Hematopoietic multipotent progenitor cell (in vitro differentiated cells): ENCODE measurements at places on chromosomes 5 and 9. TPM values are rescaled to one million over a fixed set of nuclear protein-coding genes. Genes with fewer than 3 reads are reported as not detected.

The KCNN2 gene
- under 0.01 TPM for total RNA-seq

The RASGEF1C gene
- total RNA-seq: under 0.01 TPM

The CDKN2B gene
- under 0.01 TPM for total RNA-seq

The SMIM23 gene
- not detected for total RNA-seq

The LCN10 gene
- 1.3 TPM for total RNA-seq

The ALDH1B1 gene
- total RNA-seq: 15.9 TPM

The FBXL7 gene
- total RNA-seq: under 0.01 TPM

The SLC36A2 gene
- under 0.01 TPM for total RNA-seq

The FOXD4L5 gene
- total RNA-seq: under 0.01 TPM

The TAF1L gene
- total RNA-seq: under 0.01 TPM

The SPINK5 gene
- total RNA-seq: not detected

The GFPT2 gene
- total RNA-seq: under 0.01 TPM

The GARIN3 gene
- not detected for total RNA-seq

The FCN2 gene
- total RNA-seq: not detected

The RNF208 gene
- 1.3 TPM for total RNA-seq

The COL15A1 gene
- under 0.01 TPM for total RNA-seq

The FBLL1 gene
- 0.54 TPM for total RNA-seq

The CARTPT gene
- total RNA-seq: not detected

The SPATA24 gene
- 2.2 TPM for total RNA-seq

The HK3 gene
- 3.5 TPM for total RNA-seq

The TMCO6 gene
- 25.3 TPM for total RNA-seq

The DOLK gene
- total RNA-seq: 14.0 TPM

The ESM1 gene
- total RNA-seq: under 0.01 TPM

The ABO gene
- total RNA-seq: 26.7 TPM

The MZB1 gene
- 90.8 TPM for total RNA-seq

The JMY gene
- total RNA-seq: 11.6 TPM

The CARD19 gene
- total RNA-seq: 221 TPM

The SPATA9 gene
- under 0.01 TPM for total RNA-seq

The IFNK gene
- total RNA-seq: not detected

The DOK3 gene
- 57.1 TPM for total RNA-seq

The P4HA2 gene
- total RNA-seq: 0.54 TPM

The ENHO gene
- total RNA-seq: not detected

The FBP1 gene
- total RNA-seq: 0.54 TPM

The BASP1 gene
- total RNA-seq: 7.8 TPM

The RNF183 gene
- under 0.01 TPM for total RNA-seq

The IGFBPL1 gene
- under 0.01 TPM for total RNA-seq

The SLC34A1 gene
- total RNA-seq: under 0.01 TPM

The DAB2 gene
- 4.6 TPM for total RNA-seq

The RAPGEF1 gene
- 26.1 TPM for total RNA-seq

The AQP7 gene
- not detected for total RNA-seq

The LHX3 gene
- total RNA-seq: 0.27 TPM

The SLC26A2 gene
- 7.0 TPM for total RNA-seq

The NDUFA8 gene
- total RNA-seq: 12.7 TPM

The ZNF483 gene
- 1.1 TPM for total RNA-seq

The ZNF366 gene
- total RNA-seq: under 0.01 TPM

The EDIL3 gene
- total RNA-seq: under 0.01 TPM

The IFNA21 gene
- not detected for total RNA-seq

The DBH gene
- not detected for total RNA-seq

The SHOC1 gene
- total RNA-seq: not detected

The MEGF10 gene
- total RNA-seq: 0.27 TPM

The AQP3 gene
- total RNA-seq: 1.6 TPM

The PALM2AKAP2 gene
- under 0.01 TPM for total RNA-seq

The RANBP3L gene
- not detected for total RNA-seq

The ECSCR gene
- total RNA-seq: not detected

The ADAMTS19 gene
- not detected for total RNA-seq

The ARID3C gene
- not detected for total RNA-seq
